ENCODE measurements at places on chromosomes 12 and 14.

- no peak for DNase-seq
Observed at GRCh38 chr12:85059594-85059993, 23.4 kb downstream of the LRRIQ1 start.

DNA sequence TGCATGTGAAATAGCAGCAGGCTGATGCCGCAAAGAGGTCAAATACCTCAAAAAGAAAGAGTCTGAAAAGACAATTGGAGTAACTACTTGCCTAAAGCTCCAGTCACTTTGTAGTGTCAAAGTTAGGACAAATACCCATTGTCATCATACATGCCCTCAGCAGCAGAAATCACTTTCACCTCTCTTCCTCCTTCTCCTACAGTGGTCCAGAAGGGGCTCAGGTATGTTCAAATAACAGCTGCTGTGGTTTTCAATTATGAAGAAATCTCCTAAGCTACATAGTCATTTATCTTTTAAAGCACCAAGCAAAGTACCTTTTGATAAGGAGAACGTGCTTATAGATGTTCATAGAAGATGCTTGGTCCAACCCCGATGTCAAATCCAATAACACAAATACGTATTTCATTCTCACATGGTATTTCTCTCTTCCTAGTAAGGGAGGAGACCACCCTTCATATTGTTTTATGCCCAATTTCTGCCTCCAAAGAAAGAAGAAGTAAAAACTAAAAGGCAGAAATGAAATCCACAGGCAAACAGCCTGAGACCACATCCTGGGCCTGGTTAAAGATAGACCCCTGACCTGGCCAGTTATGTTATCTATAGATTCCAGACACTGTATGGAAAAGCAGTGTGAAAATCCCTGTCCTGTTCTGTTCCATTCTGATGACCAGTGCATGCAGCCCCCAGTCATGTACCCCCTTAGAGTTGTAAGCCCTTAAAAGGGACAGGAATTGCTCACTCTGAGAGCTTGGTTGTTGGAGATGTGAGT is 23.7 kb downstream of the GYS2 start:
- no peak for DNase-seq

- peak; percentile 30 for DNase-seq
Observed at GRCh38 chr12:30985814-30986452, 59.4 kb downstream of the TSPAN11 start.

- DNase-seq, result no peak
Observed at GRCh38 chr12:6193853-6194815, 6.1 kb upstream of the CD9 start.

GRCh38 chr12:12590961-12591360 is 20.7 kb upstream of the CREBL2 start:
- no peak for DNase-seq

GRCh38 chr12:87796961-87797516 is 232.2 kb downstream of the C12orf50 start:
- DNase-seq, result no peak

DNA sequence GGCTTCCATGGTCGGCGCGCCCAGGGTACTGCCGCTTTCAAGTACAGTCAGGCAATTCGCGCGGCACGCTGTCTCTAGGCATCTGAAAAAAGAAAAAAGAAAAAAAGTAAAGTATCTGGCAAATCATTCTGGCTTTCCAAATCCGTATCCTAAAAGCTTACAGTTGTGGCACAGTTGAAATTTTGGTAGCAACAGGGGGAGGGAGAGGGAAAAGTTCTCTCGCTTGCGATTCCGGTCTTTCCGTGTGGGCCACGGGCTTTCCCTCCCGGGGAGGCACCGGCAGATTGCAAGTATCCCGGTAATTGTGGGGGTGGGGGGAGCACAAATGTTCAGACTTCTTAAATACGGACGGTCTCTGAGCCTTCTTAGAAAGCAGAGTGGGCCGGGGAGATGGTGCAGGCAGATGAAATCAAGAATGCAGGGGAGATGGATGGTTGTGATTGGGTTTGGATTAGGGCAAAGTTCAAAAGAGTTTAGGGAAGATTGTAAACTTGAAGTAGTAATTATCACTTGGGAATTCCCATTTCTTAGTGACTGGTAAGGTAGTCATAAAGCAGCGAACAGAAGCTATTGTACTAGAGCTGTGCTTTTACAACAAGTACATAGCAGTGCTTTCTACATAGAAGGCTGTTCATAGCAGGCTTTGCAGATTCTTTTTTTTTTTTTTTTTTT is 1.2 kb downstream of the SOCS2 start:
- DNase-seq, result no peak

GRCh38 chr14:89926694-89927093 is 27.8 kb downstream of the EFCAB11 start:
- no peak for DNase-seq

DNA sequence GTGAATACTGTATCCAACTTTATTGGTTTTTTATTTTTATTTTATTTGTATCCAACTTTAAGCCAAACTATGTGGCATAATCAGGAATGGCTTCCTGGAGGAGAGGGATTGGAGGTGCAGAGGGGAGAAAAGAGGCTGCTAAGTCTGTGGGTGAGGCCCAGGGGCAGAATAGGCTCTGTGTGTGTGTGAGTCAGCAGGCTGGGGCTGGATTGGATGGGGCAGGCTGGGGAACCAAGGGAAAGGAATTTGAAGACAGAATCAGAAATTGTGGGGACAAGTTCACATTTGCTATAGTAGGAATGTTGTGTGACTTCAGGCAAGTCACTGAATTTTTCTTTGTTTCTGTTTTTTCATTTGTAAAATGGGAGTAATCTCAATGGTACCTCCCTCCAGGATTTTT is 12.8 kb upstream of the RILPL1 start:
- no peak for DNase-seq

GRCh38 chr12:129119537-129119936 is 266.3 kb downstream of the GLT1D1 start:
- DNase-seq, result no peak

All from GM18507 (cell line).